Inflammatory macrophage treated with lipopolysaccharide for 1 hour (primary cell): ENCODE measurements at places on chromosomes 3 and 15.

GRCh38 chr3:123394391-123395020 is 54.4 kb downstream of the ADCY5 start:
- DNase-seq = no peak

- DNase-seq = peak; percentile 30
Measured at GRCh38 chr15:81087066-81087465, 47.0 kb upstream of the CFAP161 start.

DNA sequence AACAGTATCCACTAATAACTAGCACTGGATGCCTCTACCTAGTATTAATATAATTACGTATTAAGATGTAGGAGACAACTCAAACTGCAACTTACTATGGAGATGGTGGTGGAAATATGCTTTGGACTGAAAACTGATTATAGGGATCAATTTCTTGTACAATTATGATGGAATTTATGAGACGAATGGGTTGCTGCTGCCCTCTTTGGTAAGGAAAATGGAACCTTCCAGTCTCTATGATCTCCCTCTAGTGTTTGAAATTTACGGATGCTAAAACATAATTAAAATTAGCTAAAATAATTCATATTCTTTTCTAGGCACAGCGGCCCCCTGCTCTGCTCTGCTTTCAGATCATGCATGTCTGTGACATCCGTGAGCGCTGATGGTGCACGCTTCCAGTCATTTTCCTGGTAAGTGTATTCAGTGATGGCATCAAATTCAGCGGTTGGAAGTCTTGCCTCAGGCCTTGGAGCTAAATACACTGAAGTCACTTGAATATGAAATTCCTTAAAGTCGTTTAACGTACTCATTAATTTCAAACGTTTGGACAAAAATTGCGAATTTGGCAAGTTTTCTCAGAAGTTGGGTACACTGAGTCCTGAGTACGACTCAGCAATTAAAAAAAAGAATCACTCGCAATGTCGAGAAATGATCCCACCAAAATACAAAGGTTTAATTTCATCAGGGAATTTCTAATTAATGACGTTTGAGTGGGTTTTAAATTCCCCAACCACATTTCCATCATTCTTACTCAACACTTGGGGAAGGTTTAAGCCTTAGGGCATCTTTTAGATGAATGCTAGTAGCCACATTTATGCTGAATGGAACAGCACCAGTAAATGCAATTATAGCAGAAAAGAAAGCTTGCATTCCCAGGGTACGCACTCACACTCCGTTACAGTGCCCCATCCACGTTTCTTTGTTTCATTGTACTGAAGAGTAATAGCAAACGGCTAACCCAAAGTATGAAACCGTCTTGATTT is 132.6 kb downstream of the NR2F2 start:
- no peak for DNase-seq

DNA sequence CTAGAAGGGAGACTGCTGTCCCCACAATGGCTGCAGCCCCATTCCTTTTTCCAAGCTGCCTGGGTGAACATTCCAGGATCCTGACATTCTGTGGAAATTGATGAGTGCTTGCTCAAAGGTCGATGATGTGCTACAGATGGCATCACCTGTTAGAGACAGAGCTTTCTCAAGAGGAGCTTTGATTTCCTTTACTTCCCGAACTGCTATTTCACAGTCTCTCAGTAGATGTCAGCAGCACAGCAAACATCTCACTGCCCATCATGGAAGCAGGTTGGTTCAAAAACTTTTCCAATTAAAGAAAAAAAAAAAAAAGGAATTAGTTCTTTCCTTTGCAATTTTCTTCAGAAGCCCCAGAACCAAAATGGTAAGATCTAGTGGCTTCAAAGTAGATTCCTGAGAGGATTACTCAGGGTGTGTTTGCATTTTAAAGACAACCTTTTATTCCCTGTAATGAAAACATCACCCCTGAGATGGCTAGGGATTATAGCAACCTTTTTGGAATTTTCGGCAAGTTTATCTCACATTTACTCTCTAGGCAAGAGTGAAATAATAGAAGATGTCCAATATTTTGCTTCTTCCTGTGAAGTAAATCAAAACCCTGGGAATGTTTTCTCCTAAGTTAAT is 44.8 kb downstream of the POLR2M start:
- DNase-seq = peak; percentile 9

DNA sequence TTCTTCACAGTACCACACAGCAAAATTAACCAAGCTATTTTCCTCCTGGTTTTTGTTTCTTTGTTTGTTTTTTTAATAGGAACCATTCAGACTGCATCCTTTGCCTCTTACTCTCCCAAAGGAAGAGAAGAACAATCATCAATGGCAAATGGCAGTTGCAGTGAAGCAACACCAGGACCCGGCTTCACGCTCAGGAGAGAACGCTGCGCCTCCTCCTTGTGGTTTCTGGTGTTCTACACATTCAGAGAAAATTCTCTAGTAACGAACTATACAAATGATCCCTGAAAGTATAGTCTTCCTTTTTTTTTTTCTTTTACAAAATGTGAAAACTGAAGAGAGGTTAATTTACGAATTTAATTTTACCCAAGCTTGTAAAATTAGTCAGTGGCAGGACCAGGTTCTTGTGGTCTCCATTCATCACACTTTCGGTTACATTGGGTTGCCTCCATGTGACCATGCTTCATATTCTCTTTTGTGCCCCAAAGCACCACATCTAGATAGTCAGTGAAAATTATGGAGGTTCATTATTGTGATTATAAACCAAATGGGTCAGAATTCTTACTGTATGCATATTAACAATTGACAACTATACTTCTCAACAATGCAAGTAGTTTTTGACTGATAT is 10.6 kb upstream of the MINDY2 start:
- no peak for DNase-seq

GRCh38 chr3:2910997-2911396 is 199.2 kb downstream of the IL5RA start:
- no peak for DNase-seq

- DNase-seq = no peak
Measured at GRCh38 chr15:52778457-52778856, 11.7 kb downstream of the ONECUT1 start.

GRCh38 chr3:145175626-145176025 is 985.4 kb downstream of the PLOD2 start:
- no peak for DNase-seq

DNA sequence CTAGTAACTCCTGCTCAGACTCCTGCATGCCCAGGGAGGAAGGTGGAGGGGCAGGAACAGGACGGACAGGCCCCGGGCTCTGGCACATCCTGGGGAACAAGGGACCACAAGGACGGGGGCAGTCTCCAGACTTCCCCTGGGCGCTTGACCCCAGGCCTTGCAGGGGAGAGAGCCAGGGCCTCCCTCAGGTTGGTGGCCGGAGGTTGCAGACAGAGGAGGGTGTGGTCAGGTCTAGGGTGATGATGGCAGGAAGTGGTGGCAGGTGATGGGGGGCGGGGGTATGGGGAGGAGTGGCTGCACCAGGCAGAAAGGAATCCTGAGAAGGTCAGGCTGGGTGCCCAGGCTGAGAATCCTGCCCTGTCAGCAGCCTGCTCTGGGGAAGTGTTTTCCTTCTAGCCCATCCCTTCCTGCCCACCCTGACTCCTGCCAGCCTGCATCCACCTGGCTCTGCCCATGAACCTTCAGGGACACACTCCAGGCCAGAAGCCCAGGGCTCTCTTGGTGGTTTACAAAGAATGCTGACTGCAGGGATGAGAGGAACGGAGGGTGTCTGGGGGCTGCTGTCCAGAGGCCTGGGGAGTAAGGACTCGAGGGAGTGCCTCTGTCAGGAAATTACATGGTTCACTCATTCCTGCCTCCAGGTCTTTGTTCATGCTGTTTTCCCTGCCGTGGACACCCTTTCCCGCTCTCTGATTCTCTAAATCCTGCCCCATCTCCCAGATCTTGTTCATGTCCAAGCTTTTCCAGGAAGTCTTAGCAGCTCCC is 15.8 kb downstream of the LOXL1 start:
- no peak for DNase-seq

- no peak for DNase-seq
Measured at GRCh38 chr3:145006271-145006670, 1034.6 kb downstream of the DIPK2A start.

DNA sequence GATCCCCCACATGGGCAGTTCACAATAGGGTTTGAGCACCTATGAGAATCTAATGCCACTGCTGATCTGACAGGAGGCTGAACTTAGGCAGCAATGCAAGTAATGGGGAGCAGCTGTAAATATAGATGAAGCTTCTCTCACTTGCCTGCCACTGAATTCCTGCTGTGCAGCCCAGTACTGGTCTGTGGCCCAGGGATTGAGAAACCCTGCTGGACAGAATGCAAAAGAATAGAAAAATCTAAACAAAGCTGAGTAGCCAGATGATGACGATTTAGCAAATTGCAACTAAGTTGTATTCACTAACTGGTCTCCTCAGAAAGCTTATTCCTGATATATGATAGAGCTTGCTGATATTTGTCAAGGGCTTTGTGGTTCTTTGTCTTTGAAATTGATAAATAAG is 34.3 kb upstream of the APH1B start:
- no peak for DNase-seq

GRCh38 chr3:43996379-43997301 is 245.0 kb upstream of the TOPAZ1 start:
- DNase-seq = no peak

GRCh38 chr15:41772720-41773331 is 1.5 kb upstream of the MAPKBP1 start:
- peak; percentile 78 for DNase-seq

DNA sequence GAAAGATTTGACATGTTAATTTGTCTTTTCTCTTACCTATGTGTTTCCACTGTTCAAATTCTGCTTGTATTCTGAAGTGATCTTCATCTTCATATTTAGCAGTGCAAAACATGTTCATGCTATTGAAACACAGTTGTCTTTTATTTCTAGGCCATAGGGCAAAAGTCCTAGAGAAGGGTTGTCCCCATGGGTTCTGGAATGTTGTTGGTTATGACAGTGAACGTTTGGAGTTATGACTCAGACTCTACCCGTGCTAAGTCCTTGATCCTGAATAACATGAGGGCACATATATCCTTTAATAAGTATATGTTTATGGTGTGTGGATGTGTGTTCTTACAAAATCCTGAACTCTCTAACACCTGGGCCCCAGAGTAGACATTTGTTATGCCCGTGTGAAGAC is 23.0 kb upstream of the ARPP21 start:
- DNase-seq = no peak

DNA sequence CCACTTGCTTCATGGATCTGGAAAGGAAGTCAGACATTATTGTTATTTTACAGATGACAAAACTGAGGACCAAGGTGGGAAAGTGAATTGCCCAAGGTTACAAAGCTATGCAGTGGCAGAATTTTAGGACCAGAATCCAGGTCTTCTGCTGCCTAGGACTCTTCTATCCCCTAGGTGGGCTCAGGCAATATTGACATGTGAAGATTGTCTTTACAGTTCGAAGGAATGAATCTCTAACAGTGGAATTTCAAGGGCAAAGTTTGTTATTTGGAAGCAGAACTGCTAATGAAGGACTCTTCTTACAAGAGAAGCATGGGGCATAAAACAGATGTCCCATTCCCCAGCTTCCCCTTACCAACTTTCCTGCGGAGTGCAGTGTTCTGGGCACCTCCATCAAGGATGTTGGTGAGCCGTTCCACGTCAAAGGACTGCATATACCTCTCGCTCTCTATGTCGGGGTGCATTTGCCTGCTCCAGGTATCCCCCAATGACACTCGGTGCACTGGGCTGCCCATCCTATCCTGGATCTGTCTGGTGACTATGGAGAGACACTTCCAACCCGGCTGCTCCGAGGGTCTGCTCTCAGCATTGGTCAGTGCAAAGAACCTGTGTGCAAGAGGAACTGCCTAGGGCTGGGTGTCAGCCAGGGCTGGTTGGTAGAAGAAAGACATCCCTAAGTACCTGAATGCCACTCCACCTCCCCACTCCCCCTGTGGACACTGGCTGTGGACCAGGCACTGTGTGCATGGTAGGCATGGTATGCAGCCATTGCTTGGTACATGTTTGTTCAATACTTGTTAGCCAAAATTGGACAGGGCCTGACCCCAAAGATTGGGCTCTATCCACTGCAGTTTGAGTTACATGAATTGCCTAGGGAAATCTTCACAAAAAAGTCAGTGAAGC is 2.1 kb downstream of the ACOX2 start:
- DNase-seq = no peak

- DNase-seq = no peak
Measured at GRCh38 chr3:155560135-155560534, 184.7 kb downstream of the PLCH1 start.

- DNase-seq = no peak
Measured at GRCh38 chr15:67801926-67802914, 23.1 kb upstream of the SKOR1 start.

DNA sequence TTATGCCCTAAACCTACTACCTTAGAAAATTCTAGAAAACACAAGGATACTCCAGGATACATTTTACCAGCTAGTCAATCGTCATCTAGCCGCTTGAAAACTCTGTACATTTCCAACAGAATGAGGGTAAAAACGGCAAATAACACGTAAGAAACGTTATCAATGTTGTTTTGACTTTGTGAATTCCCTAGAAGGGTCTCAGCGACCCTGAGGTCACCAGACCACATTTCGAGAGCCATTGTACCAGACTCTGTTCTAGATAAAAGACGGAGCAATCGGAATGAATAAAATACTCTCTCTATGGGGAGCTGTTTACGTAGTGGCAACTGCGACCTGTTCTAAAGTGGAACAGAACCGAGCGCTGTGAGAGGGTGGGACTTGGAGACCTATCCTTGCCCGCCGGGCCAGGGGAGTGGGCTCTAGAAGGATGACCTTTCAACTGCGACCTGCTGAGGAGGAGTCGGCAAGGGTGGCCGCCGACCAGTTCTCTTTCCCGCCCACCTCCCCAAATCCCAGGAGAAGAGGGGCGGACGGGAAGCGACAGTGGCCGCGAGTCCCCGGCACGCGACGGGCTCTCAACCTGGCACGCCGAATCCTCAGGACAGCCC is 778 bp upstream of the AP4E1 start:
- DNase-seq = no peak
